ENCODE measurements at places on chromosomes 11 and 22.

- DNase-seq, result no peak
- H3K4me3 ChIP-seq, result no peak overlapping the region
- H3K36me3 ChIP-seq, result no peaks in the 10 kb centered on the region
- no peaks in the 10 kb centered on the region for H3K27me3 ChIP-seq
- no peak overlapping the region for H3K27ac ChIP-seq
- peaks cover 23% of the 10 kb centered on the region for H3K4me1 ChIP-seq
These were observed 82.5 kb downstream of the C22orf31 start for GRCh38 chr22:28978863-28979796.

GRCh38 chr11:115347106-115347505, 157.1 kb downstream of the CADM1 start:
- H3K27me3 ChIP-seq, result no peaks in the 10 kb centered on the region
- no peaks in the 10 kb centered on the region for H3K4me1 ChIP-seq
- H3K4me3 ChIP-seq, result no peak overlapping the region
- H3K27ac ChIP-seq, result no peak overlapping the region
- no peak for DNase-seq

DNA sequence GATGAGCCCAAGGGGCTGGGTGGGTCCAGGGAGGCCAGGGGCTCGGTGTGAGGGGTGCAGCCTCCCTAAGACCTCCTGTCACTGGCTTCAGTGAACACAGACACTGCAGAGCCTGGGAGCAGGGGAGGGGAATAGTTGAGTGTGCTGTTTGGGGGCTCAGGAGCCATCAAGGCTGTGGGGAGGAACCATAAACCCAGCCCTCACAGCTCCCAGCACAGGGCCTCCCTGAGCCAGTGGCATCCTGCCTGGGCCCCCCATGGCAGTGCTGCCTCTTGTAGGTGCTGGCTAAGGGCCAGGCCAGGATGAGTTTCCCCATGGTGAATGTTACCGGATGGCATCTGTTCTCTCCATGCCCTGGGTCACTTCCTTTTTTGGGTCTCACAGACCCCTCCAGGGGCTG, 25.5 kb downstream of the KCNJ5 start:
- H3K27ac ChIP-seq, result no peak overlapping the region
- no peaks in the 10 kb centered on the region for H3K36me3 ChIP-seq
- DNase-seq, result no peak
- H3K4me1 ChIP-seq, result no peaks in the 10 kb centered on the region
- no peak overlapping the region for H3K4me3 ChIP-seq
- H3K27me3 ChIP-seq, result no peaks in the 10 kb centered on the region

DNA sequence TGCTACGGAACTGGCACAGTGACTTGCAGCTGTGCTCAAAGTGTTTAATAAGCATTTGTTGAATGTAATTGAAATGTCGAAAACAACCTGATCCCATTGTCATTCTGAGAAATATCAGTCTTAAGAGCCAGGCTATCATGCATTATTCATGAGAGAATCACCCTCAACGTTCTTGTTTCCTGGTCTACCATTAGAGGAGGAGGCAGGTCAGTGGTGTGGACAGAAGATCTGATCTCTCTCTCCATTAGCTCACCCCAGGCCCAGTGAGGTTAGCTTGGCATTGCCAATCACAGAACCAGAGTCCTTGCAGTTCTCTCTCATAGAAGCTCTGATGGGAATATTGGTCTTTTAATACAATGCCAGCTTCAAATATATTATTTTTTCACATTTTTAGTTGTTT, 121.1 kb upstream of the SPON1 start:
- no peak overlapping the region for H3K27ac ChIP-seq
- H3K4me3 ChIP-seq, result no peak overlapping the region
- no peaks in the 10 kb centered on the region for H3K36me3 ChIP-seq
- no peak for DNase-seq
- H3K27me3 ChIP-seq, result no peaks in the 10 kb centered on the region

DNA sequence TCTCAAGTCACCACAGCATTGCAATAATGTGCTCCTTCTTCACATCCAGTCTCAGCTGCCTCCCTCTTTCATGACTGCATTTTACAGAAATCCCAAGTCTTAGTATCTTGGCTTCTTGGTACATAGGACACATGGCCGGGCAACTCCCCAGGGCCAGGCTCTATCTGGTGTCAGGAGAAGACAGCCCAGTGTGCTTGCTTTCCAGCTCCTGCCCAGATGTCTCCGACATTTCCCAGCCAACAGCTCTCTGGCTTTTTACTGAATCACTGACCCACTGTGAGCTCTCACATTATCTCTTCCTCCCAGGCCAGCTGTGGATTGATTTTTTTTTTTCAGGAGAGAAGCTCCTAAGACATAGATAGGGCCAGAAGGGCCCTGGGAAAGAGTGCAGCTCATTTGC, 346.0 kb upstream of the C11orf87 start:
- H3K4me3 ChIP-seq, result no peak overlapping the region
- H3K27me3 ChIP-seq, result no peaks in the 10 kb centered on the region
- DNase-seq, result no peak

- DNase-seq, result no peak
- no peak overlapping the region for H3K4me3 ChIP-seq
These were observed 4.1 kb upstream of the MGAT3 start for GRCh38 chr22:39452740-39453040.

GRCh38 chr11:111382451-111382850, 3.4 kb upstream of the POU2AF1 start:
- H3K36me3 ChIP-seq, result no peaks in the 10 kb centered on the region
- no peak overlapping the region for H3K4me3 ChIP-seq
- no peak overlapping the region for H3K27ac ChIP-seq
- H3K27me3 ChIP-seq, result no peaks in the 10 kb centered on the region
- DNase-seq, result no peak

DNA sequence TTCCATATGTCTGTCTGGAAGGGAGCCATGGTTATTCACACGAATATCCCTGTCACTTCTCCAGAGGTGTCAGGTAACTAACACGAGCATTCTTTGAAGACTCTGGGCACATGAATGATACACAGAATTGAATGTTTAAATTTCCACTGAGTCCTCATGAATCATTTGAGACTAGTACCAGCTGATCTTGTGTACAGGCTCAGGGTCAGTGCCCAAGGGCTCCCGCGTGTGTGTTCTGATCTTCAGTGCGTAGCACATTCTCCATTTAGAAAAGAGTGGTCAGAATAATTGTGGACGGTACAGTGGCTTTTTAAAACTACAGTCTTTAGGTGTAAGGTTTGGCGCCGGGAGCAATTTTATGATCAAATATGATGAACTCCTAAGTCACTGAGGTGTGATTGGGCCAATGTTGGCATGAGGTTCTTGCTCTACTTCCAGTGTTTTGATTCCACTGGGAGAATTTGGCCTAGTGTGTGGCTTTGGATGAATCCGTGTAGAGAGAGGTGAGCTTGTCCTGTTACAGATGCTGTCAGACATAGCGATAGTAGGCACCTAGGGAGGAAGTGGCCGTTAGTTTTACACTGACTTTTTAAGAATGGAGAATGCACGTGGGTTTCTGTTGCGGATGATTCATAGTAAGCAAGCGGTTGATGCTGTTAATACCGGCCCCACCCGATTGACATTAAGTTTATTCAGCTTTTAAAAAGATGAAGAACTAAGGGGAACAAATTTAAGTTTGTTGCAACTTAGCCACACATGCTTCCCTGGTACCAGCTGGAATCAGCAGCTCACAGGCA, 22.2 kb downstream of the NUP50 start:
- no peaks in the 10 kb centered on the region for H3K4me1 ChIP-seq
- no peak overlapping the region for H3K27ac ChIP-seq
- peaks cover 33% of the 10 kb centered on the region for H3K36me3 ChIP-seq
- H3K4me3 ChIP-seq, result no peak overlapping the region

GRCh38 chr11:3817181-3817800, 8.9 kb downstream of the PGAP2 start:
- no peak overlapping the region for H3K4me3 ChIP-seq
- DNase-seq, result no peak
- no peak overlapping the region for H3K27ac ChIP-seq
